Neural crest cell (in vitro differentiated cells): ENCODE measurements at places on chromosomes 1 and 21.

- no peak for DNase-seq
Observed at GRCh38 chr1:215719552-215719951, 152.4 kb downstream of the KCTD3 start.

DNA sequence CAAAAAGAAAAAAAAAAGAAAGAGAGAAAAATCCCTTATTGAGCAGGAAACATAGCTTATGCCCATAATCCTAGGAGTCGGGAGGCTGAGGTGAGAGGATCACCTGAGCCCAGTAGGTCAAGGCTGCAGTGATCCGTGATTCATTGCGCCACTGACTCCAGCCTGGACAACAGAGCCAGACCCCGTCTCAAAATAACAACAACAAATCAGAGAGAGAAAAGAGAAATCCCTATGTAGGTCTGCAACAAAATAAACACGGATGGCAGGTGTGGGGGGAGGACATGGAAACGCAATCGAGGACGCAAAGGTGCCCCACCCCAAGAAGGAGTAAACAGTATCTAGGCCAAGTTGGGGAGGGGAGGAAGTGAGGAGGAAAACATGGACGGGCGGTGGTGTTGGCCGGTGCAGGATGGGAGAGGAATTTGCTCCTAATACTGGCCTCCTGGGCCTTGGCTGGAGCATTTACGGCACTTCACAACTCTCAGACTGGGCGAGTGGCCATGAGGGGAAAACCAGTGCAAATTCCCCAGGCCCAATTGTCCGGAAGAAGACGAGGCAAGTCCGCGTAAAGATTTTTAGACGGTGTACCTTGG, 609 bp upstream of the CHTOP start:
- DNase-seq, result no peak

DNA sequence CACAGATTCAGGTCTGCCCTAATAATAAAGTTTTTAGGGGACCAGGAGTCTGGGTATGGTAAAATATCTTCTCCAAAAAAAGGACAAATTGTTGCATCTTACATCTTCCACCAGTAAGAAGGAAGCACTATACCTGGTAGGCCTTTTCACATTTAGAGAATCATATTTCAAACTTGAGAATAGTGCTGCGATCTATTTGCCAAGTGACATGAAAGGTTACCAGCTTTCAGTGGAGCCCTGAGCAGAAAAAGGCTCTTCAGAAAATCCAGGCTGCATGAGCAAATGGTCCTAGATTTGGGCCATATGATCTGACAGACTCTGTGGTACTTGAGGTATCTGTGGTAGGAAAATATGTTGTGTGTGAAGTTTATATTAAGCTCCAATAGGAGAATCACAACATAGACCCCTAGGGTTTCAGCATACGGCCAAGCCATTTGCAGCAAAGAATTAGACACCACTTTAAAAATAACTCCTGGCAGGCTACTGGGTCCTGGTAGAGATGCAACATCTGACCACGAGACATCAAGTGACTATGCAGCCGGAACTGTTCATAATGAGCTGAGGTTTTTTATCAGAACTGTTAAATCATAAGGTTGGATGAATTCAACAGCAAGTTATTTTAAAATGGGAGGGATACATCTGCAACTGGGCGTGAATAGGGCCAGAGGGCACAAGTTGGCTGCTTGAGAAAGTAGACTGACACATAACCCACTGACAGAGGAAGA, 38.6 kb upstream of the CCDC190 start:
- no peak for DNase-seq

DNA sequence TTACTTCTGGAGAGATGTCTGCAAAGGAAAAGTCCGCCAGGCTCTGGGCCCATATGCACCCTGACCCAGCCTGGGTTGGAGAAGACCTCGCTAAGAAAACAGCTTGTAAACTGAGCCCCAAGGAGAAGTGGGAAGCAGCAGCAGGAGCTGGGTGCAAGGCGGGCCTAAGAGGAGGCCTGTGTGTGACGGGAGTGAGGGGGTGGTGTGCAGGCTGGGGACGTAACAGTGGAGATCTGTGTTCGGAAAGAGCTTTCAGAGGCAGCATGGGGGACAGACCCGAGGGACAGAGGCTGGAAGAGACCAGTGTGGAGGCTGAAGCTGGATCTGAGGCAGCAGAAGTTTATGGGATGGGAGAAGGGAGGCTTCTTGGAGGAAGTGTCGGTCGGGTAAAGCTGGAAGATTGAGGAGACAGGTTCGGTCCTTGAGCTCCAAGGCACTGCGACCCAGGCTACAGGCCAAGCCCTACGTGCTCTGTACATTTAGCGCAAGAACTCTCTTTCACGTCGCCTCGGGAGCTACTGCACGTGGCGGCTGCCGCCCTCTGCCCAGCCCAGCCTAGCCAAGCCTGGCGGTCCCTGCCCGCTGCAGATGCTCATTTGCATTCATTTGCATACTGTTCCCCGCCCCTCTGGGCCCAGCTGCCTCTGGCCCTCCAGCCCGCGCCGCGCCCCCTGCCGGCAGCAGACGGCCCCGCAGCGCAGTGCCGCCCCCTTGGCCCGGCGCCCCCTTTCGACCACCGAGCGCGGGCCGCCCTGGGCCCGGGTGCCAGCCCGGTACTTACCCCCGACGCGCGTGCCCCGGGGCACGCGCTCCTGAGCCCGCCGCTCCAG, 6.3 kb downstream of the HPCA start:
- DNase-seq, result peak; percentile 67

- DNase-seq, result no peak
Observed at GRCh38 chr1:239879321-239880170, 212.1 kb upstream of the FMN2 start.

GRCh38 chr1:178345238-178345637, 151.5 kb downstream of the CLEC20A start:
- DNase-seq, result no peak

- DNase-seq, result no peak
Observed at GRCh38 chr1:15956150-15956549, 19.8 kb downstream of the ZBTB17 start.

- no peak for DNase-seq
Observed at GRCh38 chr1:201143726-201144635, 10.3 kb downstream of the TMEM9 start.

DNA sequence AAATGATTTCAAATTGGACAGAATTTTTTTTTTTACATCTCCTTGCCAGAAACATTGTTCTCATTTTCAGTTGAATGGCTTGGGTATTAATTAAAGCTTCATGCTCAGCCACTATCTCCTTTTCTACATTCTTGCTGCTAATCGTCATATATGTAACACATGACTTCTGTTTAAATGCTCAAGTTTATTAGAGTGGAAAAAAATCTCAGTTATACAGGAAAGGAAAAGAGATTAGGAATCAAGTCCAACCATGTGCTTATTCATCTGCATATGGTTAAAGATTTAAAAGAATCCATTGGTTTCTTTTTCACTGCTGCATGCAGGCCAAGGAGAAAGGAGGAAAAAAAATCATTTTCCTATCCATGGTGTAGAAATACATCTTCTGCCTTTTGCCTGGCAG, 47.3 kb upstream of the CNN3 start:
- no peak for DNase-seq

GRCh38 chr1:19557609-19558051, 72.3 kb upstream of the CAPZB start:
- no peak for DNase-seq

- DNase-seq, result no peak
Observed at GRCh38 chr1:181503171-181503810, 20.0 kb downstream of the CACNA1E start.

GRCh38 chr1:23838401-23838866, 13.2 kb upstream of the HMGCL start:
- peak; percentile 50 for DNase-seq

- DNase-seq, result no peak
Observed at GRCh38 chr21:38249696-38250278, 7.0 kb upstream of the KCNJ15 start.

GRCh38 chr1:246350745-246351144, 156.3 kb downstream of the SMYD3 start:
- no peak for DNase-seq

GRCh38 chr21:38861989-38862683, 56.4 kb downstream of the ETS2 start:
- DNase-seq, result no peak

DNA sequence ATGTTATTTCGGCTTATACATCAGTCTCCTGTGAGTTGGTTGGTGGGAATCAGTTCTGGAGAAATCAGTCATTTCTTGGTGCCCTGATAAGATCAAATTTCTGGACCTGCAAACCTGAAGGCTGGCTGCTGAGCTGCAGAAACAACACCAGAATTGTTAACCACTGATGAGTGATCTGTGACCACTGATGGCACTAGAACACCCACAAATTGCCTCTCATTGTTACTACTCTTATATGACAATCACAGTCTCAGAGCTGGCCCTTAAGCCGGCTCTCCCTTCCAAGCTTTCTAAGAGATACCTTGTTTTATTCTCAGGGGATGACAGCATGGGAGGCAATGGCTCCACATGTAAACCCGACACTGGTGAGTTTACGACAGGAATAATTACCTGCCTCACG, 1.9 kb downstream of the C1orf162 start:
- no peak for DNase-seq

DNA sequence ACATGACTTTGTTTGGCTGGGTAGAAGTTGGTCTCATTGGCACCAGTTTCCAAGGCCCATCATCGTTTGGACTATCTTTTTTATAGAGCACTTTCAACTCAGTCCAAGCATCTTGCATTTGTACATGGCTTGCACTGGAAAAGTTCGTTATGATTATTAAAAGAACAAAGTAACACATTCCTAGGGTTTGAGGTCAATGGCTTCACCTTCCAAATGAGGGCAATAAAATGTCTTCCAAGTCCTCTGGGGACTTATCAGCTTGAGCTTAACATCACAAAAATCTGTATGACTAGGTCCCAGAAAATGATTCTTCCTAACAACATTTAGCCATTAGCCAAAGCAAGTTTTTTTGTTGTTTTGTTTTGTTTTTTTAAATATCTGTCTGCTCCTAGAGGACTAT, 610.8 kb downstream of the LMO4 start:
- no peak for DNase-seq

GRCh38 chr1:204887846-204888245, 17.2 kb downstream of the NFASC start:
- DNase-seq, result no peak

DNA sequence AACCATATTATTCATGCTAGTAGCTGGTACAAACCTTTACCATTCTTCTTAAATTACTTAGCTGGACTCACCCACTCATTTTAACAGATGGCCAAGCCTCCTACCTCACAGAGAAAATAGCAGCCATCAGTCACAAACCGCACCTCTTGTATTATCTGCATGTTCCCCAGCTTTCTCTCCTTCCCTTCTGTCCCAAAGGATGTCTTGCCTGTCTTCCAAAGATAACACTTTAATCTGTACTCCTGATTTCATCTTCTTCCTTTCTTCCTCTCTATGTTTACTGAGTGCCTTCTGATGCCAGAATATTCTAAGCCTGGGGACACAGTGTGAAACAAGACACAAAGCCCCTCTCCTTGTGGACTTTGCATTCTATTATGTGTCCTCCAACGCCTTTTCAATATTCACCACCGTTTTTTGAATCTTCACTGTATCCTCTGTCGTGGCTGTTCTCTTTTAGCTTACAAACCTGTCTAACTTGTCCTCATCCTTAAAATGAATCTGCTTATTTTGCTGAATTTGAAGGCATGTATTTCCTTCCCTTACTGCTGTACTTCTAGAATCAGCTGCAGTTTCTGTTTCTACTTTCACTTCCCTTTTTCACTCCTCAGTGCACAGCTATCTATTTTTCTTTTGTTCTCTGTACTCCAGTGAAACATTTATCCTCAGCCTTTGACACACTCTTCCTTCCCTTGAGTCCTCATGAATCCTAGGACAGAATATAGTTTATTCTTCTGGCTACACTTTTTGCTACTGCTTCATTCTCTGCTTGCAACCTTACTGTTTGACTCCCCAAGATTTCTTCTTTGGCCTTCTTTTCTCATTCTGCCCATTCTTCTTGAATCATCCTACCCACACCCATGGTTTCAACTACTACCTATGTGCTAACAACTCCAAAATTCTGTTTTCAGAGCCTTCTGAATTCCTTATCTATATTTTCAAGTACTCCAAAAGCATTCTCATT, 216.9 kb upstream of the SAMSN1 start:
- no peak for DNase-seq

DNA sequence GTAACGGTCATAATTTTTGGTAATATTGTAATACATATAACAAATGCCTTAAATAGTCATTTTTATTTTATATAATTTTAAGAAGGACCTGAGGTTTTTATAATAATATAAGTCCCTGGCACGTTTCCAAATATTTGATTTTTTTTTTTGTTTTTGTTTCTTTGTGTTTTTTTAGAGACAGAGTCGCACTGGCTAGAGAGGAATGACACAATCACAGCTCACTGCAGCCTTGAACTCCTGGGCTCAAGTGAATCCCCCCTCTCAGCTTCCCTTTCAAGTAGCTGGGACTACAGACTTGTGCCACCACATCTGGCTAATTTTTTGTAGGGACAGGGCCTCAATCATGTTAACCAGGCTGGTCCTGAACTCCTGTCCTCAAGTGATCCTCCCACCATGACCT, 29.7 kb downstream of the ARHGAP29 start:
- no peak for DNase-seq

DNA sequence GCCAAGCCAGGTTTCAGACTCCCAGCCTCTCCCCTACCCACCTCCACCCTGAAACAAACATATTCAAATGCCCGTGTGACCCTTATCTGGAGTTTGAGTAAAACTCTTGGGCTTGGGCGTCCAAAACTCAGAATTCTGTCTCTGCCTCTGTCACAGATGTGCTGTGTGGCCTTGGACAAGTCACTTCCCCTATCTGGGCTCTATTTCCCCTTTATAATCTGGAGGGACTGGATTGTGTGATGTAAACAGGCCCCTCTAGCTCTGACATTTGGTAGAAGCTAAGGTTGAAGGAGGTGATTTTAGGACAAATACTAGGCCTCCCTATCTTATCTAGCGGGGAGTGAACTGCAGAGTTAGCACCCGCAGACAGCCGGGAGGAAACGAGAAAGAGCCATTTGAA, 67.5 kb downstream of the IGSF21 start:
- no peak for DNase-seq

DNA sequence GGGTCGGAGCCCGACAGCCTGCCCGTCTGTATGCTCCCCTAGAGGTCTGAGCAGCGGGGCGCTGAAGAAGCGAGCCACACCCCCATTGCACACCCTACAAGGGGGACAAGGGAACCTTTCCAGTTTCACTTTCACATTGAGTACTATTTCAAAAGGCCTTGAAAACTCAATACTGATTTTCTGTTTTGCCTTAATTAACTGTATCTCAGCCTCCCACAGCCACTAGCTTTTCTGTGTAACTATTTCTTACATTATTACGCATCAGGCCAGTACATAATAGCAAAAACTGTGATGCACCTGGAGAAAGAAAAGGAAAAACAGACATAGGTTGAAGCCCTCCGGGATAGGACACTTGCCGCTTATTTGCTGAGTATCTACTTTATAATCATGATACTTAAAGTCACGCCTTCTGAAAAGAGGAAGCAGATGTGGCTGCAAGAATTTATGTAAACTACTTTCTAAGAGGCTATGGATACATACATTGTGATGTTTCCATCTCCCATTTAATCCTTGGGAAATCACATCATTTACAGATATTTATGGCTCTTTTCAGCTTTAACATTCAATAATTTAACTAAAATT, 1719.5 kb downstream of the MRPL39 start:
- DNase-seq, result no peak

GRCh38 chr1:195933835-195934234, 674.4 kb downstream of the KCNT2 start:
- no peak for DNase-seq
